ENCODE measurements at places on chromosomes 3 and 15. TPM values are rescaled to one million over a fixed set of nuclear protein-coding genes. Genes with fewer than 3 reads are reported as not detected.

DNA sequence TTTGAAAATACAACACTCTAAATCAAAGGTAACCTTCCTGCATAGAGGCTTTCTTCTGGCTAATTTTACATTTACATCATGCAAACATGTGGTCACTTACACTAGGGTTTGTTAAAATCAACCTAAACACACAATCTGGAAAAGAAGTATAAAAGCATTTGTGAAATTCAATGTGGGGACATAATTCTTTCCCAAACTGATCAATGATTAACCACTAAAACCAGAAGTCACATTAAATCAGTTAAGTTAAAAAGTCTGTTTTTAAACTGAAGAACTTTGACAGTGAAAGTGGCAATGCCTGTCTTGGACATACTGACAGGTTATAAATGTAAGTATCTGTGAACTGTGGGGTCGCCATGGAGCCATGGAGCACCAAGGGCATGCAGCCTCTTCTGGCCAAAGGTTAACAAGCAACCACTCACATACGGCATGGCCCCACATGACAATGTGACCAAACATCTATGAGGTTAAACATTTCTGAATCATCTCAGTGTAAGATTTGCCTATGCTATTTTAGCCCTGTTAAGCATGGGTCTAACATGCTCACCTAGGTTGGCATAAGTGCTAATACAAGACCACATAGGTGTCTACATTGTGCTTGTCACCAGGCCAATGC, 278.2 kb downstream of the CTNNB1 start:
- DNase-seq = no peak
- H3K4me3 ChIP-seq = no peak overlapping the region
- H3K4me1 ChIP-seq = no peaks in the 10 kb centered on the region
- no peaks in the 10 kb centered on the region for H3K36me3 ChIP-seq
- no peaks in the 10 kb centered on the region for H3K27me3 ChIP-seq

DNA sequence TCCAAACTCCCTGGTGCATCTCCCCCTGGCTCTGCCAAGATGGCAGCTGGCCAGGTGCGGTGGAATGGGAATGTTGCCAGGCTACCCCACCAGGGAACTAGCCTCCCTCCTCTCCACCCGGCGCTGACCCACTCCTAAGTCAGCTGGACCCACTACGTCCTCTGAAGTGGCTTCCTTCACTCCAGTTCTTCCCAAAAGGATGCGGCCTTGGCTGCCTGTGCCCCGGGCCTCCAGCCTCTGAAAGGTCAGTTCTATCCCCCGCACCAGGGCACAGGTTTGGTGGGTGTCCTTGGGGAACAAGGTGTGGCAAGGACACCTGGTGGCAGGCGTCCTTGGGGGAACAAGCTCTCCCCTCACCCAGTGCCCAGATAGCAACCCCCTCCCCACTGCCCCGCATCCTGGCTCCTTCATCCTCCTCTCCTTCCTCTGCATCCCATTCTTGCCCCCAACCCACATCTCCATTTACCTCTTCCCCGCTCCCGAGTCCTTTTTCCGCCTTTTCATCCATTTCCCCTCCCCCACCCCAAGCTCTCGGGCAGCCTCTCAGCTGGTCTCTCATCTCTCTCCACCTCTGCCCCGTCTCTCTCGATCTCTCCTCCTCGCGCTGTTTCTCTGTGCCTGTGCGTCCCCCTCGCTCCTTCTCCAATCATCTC, 54.0 kb downstream of the LHFPL4 start:
- DNase-seq = no peak
- H3K4me1 ChIP-seq = no peaks in the 10 kb centered on the region
- H3K36me3 ChIP-seq = no peaks in the 10 kb centered on the region
- peaks cover 3% of the 10 kb centered on the region for H3K27me3 ChIP-seq
- H3K4me3 ChIP-seq = no peak overlapping the region
- H3K27ac ChIP-seq = no peak overlapping the region

DNA sequence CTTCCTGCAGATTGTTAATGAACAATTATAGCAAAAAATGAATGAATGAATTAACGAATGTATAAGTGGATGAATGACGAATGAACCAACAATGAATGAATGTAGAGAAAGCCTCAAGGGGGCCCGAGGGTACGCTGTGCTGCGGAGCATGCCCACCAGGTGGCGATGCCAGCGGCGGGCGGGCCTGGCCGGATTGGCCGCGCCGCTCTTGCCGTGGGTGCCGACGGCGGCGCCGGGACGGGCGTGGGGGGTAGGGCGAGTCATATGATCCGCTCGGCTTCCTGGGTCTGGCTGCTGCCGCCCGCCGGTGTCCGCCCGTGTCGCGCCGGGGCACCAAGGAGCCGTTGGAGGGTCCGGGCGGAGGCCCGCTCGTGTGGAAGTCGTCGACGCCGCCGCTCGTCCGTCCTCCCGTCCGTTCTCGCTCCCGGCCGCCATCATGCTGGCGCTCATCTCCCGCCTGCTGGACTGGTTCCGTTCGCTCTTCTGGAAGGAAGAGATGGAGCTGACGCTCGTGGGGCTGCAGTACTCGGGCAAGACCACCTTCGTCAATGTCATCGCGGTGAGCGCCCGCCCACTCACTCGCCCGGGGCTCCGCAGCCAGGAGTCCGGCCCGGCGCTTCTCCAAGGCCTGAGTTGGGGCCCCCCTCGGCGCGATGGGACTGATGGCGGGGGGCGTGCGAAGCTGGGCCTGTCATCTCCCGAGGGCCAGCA, at the start of gene ARL8B:
TSS of gene ARL8B (plus strand) at position 263 of the 711 bp plus-strand sequence. CDS start at position 437, 174 bp downstream.
- H3K4me3 ChIP-seq = peak within 1 kb of the TSS; percentile 89
- H3K36me3 ChIP-seq = no peaks in the 10 kb centered on the region
- peaks cover 22% of the 10 kb centered on the region for H3K4me1 ChIP-seq
- DNase-seq = peak; percentile 91

The SLC51A gene
- 50.8 TPM for polyA plus RNA-seq

- no peak overlapping the region for H3K27ac ChIP-seq
- no peaks in the 10 kb centered on the region for H3K36me3 ChIP-seq
- H3K4me3 ChIP-seq = no peak overlapping the region
- H3K27me3 ChIP-seq = no peaks in the 10 kb centered on the region
Observed at GRCh38 chr3:112005091-112005672, 6.5 kb downstream of the TAGLN3 start.

DNA sequence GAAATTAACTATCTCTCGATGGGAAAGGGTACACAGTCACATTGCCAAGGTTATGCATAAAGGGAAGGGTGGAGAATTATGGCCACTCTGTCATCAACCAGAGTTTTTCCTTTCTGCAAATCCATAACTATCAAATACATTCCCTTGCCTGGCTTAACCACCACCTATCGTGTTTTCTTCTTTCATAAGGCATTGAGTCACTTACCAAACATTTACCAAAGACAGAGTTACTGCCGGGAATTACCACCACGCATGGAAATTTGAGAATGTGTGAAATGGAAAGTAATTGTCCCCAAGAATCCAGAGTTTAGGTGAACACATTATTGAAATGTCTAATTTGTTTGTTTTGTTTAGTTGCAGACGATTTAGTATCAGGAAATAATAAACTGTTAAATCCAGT, 134.3 kb upstream of the LRRN1 start:
- H3K4me1 ChIP-seq = no peaks in the 10 kb centered on the region
- no peak overlapping the region for H3K4me3 ChIP-seq
- H3K27me3 ChIP-seq = no peaks in the 10 kb centered on the region
- H3K27ac ChIP-seq = no peak overlapping the region
- no peak for DNase-seq

All from liver (tissue), 10 donors.